Left renal pelvis (tissue), 4 donors: ENCODE measurements at places on chromosomes 5 and 9.

- DNase-seq: no peak
Observed at GRCh38 chr5:148314187-148314586, 2.0 kb downstream of the SPINK7 start.

DNA sequence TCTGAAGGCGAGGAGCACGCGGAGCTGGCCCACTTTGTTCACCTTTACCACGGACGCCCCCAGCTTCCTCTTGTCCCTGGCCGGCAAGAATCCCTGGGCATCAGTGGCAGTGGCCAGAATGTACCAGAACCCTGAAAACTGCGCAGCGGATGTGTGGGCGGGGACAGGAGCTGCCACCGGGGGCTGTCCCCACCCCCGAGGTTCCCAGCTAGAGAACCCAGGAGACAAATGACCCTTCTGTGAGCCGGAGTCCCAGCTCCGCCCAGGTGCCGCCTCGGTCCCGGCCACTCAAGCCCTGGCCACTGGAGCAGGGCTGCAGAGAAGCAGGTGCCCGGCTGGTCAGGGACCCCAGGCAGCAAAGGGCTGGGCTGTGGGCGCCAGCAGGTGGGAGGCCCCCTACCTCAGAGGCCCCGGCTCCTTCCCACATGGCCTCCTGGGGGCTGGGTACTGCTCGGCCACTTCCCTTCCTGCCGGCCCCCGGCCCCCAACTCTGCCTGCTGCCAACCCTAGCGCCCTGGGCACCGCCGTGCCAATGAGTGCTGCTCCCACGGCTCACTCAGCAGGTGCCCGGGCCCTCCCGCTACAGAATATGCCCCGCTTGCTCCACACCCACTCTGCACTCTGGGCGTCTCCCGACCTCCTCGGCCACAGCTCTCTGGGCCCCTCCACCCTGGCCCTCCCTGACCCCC, 713 bp downstream of the LCN10 start:
- DNase-seq: no peak

DNA sequence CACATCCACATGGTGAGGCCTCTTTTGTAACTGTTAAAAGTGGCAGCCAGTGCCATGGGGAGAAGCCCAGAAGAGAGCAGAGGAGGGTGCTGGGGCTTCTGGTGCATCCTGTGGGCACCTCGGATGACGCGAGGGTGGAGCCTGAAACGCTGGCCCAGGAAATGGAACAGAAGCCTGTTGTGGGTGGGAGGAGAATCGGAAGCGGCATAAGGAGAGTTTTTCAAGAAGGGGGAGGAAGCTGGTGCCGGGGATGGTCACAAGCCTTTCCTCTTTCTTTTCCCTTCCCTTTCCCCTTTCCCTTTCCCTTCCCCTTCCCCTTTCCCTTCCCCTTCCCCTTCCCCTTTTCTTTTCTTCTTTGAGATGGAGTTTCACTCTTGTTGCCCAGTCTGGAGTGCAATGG, 12.9 kb downstream of the ANKRD33B start:
- no peak for DNase-seq

- DNase-seq: no peak
Observed at GRCh38 chr9:126581893-126582292, 31.8 kb upstream of the LMX1B start.
